Eye (tissue), 1 donor: ENCODE measurements at places on chromosomes 7 and 10.
A peak's percentile ranks its signal among the peaks of the same experiment; 100 is the strongest.

DNA sequence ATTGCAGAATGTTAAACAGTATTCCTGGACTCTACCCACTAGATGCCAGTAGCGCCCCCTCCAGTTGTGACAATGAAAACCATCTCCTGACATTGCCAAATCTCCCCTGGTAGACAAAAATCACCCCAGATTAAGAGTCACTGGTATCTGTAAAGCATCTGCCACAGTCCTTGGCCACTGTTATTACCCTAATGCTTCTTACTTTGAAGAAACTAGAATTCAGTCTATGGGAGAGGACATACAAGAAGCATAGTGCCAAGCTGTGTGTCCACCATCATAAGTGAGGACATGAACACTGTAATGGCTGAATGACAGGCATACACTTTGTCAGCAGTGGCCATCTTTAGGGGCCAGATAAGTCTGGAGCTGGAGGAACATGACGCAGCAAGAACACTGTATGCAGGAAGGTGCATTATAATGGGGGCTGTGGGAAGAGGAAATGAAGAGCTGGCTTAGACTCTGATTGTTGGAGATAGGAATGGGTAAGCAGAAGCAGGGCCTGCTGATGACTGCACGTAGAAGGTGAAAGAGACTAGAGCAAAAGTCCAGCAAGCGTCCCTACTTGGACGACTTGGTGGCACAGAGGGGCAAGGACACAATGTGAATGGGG lies 32.5 kb downstream of the CBX3 start:
- no peak for DNase-seq

- DNase-seq: no peak
Observed at GRCh38 chr7:105786520-105787470, 89.6 kb downstream of the ATXN7L1 start.

GRCh38 chr10:7484456-7485243 lies 73.8 kb upstream of the SFMBT2 start:
- peak; percentile 28 for DNase-seq

DNA sequence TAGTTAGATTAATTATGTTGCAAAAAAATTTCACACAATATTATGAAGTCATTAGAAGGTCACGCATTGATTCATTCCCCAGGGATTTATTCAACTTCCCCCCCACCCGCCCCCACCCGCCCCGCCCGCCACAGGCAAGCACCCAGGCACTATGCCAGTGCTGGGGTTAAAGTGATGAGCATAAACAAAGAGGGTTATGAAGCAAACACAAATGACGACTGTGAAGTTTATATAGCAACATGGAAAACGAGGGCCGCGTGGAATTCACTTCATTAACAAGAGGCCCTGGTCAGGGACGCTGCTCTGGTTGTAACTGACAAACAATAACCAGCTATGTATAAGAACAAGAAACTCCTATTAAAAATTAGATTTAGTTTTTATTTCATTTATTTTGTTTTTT lies 656.5 kb upstream of the COBL start:
- peak; percentile 27 for DNase-seq

- peak; percentile 39 for DNase-seq
Observed at GRCh38 chr10:59079386-59080226, 96.8 kb upstream of the PHYHIPL start.

- DNase-seq: no peak
Observed at GRCh38 chr7:140017034-140017433, 45.7 kb downstream of the PARP12 start.

DNA sequence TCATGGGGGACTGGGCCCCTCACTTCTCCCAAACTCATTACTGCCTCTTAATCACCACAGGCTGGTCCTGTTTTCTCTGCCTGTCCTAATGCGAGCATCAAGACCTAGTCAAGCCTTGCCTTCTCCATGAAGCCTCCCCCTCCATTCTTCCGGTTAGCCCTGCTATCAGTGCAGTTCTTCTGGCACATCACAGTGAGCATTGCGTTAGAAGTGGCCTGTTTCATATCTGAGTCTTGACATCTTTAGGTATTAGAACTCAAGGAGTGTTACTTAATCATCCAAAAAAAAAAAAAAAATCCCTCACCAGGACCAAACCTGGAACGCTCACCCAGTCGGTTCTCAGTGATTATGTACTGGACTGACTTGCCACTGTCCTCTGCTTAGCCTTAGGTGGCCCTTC lies 17.4 kb downstream of the SNX10 start:
- DNase-seq: no peak

DNA sequence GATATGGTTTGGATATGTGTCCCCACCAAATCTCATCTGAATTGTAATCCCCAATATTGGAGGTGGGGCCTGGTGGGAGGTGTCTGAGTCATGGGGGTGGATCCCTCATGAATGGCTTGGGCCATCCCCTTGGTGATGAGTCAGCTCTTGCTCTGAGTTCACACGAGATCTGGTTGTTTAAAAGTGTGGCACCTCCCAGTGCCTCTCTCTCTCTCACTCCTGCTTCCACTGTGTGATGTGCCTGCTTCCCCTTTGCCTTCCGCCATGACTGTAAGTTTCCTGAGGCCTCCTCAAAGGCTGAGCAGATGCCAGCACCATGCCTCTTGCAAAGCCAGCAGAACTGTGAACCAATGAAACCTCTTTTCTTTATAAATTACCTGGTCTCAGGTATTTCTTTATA lies 4.8 kb upstream of the GCK start:
- DNase-seq: no peak

GRCh38 chr7:118747473-118747872 lies 523.0 kb downstream of the ANKRD7 start:
- no peak for DNase-seq

GRCh38 chr10:26837139-26837538 lies 23.6 kb downstream of the ABI1 start:
- no peak for DNase-seq

GRCh38 chr10:36332926-36333325 lies 690.8 kb upstream of the FZD8 start:
- peak; percentile 58 for DNase-seq

- no peak for DNase-seq
Observed at GRCh38 chr7:78712111-78712510, 741.4 kb downstream of the MAGI2 start.

DNA sequence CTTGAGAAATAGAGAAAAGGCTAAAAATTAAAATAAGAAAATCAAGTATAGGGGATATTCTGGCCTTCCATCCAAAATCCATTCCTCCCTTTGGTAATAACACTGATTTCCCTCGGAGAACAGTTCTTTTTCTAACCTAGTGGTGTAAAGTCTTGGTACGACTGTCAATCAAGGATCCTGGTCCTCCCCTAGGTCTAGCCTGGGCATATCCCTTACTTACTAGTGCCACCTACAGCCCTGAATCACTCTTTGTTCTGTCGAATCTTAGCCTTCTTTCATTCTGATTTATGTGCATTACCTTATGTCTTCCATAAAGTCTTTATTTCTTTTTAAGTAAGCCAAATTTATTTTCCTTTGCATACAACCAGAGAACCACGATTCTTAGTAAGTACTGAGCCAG lies 298.7 kb upstream of the LRRTM3 start:
- DNase-seq: no peak

DNA sequence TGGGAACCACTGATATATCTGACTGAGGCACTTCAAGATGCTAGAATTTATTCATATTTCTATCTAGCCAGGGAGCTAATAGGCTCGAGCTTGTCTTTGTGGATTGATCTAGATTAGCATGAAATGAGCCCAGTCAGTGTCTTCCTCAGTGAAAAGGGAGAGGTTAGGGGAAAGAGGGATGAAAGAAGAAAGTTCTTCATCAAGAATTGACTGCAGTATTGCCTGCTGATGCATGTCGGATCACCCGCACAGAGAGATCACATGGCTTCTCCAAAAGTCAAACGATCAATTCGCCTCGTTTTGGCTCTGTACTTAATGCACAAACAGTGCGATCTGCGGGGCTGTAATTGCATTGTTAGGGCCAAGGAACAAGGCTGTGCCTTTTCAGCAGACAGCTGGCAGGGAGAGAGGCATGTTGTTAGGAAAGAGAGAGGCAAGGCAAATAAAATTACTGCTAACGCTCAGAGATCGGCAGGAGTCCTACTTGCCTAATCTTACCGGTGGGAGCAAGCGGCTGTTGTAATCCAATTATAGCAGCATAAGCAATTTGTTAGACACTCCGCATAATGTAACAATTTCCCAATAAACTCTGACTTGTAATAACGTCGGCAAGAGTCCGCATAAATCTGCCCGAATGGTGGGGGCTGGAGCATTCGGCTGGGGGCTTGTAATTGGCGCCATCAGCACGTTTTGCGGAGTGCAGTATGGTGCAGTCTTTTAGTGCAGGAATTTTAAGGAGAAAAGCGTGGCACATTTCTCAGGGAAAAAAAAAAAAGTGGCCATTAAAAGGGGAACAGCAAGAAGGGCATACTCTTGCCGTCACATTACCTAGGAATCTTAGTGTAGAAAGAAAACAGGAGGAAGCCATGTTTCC lies 102.1 kb downstream of the POLL start:
- peak; percentile 82 for DNase-seq

GRCh38 chr7:93715234-93715633 lies 140.7 kb upstream of the CALCR start:
- peak; percentile 41 for DNase-seq

- DNase-seq: peak; percentile 48
Observed at GRCh38 chr7:101173752-101174244, 6.3 kb downstream of the NAT16 start.

DNA sequence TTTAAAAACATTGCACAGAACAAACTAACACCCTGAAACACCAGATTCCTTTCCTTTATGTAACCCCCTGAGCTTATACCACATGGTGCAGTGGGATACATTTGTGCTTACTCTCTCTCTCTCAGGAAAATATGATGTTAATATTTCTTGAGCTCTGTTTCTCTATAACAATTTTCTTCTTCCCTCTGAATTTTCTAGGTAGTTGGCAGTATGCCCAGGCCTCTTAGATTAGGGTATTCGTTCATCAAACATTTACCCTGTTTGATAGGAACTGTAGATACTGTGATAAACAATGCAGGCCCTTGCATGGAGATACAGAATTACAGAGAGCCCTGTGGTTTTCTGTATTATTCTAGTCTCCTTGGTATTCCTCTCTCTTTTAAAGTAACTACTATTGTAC lies 567.8 kb downstream of the IPMK start:
- no peak for DNase-seq

DNA sequence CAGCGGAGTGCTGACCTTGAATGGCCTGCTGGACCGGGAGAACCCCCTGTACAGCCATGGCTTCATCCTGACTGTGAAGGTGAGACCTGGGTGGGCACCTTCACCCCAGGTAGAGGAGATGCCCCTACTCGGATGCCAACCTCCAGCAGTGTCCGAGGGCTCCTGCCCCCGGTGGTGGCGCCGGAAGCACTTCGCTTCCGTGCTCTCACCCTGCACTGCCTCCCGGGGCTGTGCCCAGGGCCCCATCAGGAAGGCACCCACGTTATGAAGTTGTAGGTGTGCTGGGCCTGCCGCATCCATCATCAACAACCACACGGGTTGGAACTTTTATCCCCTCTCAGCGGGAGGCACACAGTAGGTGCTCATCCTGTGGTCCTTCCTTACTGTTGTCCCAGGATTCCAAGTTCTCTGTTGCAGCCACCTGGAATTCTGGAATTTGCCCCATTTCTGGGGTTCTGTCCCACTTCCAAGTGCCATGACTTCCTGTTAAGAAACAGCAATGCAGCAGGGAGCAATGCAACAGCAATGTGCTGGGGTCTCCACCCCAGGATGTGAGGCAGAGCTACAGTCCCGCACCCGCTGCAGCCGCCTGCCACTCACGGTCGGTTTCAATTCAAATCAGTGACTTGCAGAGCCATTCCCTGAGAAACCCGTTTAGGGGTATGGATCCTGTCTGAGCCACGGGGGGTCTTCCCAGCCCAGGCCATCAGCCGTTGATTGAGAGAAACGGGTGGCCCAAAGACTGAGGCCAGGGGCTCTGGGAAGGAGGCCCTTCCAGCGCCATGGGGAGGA lies 103.8 kb downstream of the C10orf105 start:
- DNase-seq: no peak

- no peak for DNase-seq
Observed at GRCh38 chr7:144384071-144384470, 19.4 kb downstream of the NOBOX start.

- DNase-seq: no peak
Observed at GRCh38 chr10:105840288-105840770, 1199.2 kb downstream of the SORCS3 start.
